Activated CD4-positive, alpha-beta T cell treated with anti-CD3 and anti-CD28 coated beads for 36 hours (primary cell): ENCODE measurements at places on chromosomes 1 and 21.

GRCh38 chr1:184194236-184194635, 142.7 kb downstream of the TSEN15 start:
- DNase-seq: no peak

DNA sequence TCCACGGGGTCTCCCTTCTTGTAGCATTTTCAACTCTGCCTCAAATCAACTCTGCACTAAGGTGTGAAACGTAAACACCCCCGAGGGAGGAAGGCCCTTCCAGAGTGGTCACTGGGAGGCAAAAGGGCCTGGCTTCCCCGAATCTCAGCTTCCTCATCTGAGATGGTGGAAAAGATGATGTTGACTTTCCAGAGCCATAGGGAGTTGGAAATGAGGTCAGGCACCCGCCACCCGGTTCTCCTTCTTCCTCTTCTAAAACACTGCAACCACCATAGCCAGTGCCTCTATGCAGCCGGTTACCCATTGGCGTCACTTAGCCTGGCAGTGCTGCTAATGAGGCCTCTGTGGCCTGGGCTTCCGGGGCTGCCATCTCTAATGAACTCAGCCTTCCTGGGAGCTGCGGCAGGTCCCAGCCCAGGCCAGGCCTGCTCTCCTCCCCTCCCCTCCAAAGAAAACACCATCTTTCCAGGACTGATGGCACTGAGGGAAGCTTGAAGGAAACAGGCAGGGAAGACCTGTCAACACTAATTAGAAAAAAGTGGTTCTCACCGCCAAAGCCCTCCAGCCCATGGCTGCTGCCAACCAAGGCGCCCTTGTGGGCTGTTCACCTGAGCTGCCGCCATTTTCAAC, 175.0 kb downstream of the KAZN start:
- DNase-seq: no peak

- no peak for DNase-seq
Measured at GRCh38 chr1:161390559-161390858, 22.8 kb upstream of the CFAP126 start.

DNA sequence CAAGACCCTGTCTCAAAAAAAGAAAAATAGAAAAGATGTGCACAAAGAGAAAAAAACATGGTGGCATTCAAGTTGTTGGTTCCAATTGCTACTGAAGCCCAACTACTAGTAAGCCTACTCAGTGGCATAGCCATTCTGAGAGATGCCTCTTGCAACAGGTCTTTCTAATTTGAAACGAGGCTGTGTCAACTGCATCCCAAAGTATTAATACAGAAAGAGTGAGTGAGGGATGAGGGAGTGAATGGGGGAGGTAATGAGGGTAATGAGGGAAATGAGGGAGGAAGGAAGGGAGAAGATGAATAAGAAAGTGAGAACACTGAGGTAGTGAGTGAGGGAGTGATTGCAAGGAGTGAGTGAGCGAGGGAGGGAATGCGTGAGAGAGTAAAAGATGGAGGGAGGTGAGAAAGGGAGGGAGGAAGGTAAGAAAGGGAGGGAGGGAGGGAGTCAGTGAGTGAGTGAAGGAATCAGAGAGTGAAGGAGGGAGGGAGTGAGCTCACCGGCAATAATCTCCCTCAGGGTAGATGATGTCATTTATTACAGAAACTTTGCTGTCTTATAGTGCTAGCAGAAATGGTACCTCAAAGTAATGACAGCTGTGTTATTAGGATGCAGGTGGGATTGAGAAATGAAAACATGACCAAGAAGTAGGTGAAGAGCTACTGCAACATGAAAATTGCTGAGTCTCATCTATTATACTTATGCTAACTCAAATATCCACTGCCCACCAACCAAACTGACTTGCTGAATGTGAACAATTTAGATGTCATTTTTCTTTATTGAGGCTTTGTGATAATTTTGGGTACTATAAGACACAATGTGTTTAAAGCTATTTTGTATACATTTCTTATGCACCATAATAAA, 75.6 kb upstream of the ADAM30 start:
- no peak for DNase-seq

- DNase-seq: no peak
Measured at GRCh38 chr1:108057541-108057940, 92.6 kb upstream of the VAV3 start.

GRCh38 chr1:175383239-175383638, 190.7 kb upstream of the KIAA0040 start:
- no peak for DNase-seq

- DNase-seq: no peak
Measured at GRCh38 chr1:243379706-243380105, 123.9 kb downstream of the SDCCAG8 start.

DNA sequence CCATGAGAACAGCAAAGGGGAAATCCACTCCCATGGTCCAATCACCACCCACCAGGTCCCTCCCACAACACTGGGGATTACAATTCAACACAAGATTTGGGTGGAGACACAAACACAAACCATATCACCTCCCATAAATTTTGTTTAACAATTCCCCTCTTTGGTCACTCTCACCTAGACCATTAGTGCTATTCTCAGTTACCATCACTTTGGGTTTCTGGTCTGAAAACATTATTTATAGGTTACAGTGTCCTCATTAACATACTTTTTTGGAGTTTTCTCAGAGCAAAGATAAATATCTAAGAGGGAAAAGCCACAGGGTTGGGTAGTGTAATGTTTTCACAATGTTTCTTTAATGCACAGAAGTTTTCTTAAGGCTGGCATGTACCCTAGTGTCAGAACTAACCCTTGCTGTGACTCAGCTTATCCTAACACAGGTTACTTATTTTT, 47.7 kb upstream of the DNAH14 start:
- no peak for DNase-seq

DNA sequence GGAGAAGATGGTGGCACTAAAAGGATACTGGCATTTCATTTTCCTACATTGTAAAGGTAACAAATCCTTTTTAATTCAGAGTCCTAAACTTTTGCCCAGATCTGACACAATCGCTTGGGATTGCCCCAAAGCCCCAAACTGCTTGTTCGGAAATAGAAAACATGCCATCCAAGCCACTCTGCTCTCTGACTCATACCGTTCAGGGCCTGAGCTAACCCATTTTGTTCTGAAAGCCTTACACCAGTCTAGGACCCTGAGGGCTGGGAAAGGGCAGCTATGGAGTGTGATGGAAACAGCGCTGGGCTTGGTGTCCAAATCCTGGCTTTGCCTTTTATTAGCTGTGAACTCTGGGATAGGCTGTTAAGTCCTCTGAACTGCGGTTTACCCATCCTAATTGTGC, 159.4 kb upstream of the UBE2U start:
- no peak for DNase-seq

- DNase-seq: no peak
Measured at GRCh38 chr1:165644064-165644735, 13.2 kb downstream of the MGST3 start.

GRCh38 chr1:232422898-232423297, 207.0 kb downstream of the SIPA1L2 start:
- DNase-seq: no peak

DNA sequence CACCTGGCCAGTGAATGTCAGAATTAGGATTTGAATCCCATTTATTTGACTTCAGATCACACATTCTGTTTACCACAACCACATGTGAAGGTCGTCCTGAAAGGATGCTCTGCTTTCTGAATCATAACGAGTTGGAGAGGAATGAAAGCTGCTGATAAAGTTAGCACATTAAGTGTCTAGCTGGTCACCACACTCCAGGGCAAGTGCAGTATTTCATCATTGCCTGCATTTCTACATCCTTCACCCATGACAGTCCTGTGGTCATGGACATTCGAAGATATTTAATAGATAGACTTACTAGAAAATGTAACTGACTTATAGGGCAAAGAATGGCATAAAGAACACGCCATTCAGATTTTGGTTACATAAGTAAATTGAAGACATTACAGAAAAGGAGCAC, 52.7 kb upstream of the ST6GALNAC3 start:
- no peak for DNase-seq

- DNase-seq: no peak
Measured at GRCh38 chr21:39353295-39353694, 4.4 kb upstream of the HMGN1 start.

DNA sequence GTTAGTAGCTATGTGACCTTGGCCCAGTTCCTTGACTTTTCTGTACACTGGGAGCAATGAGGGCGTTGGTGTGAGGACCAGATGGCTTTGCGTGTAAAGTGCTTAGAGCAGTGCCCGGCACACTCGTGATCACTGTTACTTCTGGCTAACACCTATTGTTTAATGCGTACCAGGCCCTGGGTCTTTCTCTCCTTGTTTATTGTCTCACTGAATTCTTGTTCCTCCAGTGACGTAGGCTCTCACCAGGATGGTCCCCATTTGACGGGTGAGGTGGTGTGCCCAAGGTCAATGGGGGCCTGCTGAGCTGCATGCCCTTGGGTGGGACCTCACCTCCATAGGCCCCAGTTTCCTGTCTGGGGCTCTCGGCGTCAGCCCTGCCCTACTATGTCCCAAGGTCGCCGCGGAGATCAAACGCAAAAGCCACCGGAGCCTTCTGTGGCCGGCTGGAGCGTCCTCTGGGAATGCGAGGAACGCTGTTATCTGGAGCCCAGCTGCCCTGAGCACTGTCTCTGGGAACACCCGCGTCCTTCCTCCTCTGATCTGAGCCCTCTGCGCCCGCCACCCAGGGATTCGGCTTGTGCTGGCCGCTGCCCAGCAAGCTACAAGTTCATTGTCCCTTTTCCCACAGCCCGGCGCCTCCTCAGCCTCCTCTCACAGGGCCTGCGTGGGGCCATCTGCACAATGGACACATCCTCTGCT, 28.9 kb downstream of the ALPL start:
- DNase-seq: no peak

- no peak for DNase-seq
Measured at GRCh38 chr1:175408986-175409385, 216.4 kb upstream of the KIAA0040 start.

- no peak for DNase-seq
Measured at GRCh38 chr1:87196110-87196827, 132.4 kb upstream of the LMO4 start.
